Activated CD8-positive, alpha-beta memory T cell treated with anti-CD3 and anti-CD28 coated beads for 36 hours (primary cell): ENCODE measurements at places on chromosomes 3 and 15. TPM values are rescaled to one million over a fixed set of nuclear protein-coding genes. Genes with fewer than 3 reads are reported as not detected.

TJP1 gene
- total RNA-seq, result not detected

LAMB2 gene
- total RNA-seq, result not detected

CYP8B1 gene
- not detected for total RNA-seq

FRMD5 gene
- 0.44 TPM for total RNA-seq

HIGD2B gene
- total RNA-seq, result 0.32 TPM

PRC1 gene
- total RNA-seq, result 93.0 TPM

MAGEL2 gene
- total RNA-seq, result not detected
